ENCODE measurements at places on chromosomes 11 and 22. TPM values are rescaled to one million over a fixed set of nuclear protein-coding genes. Genes with fewer than 3 reads are reported as not detected.

MRGPRX4 gene
- total RNA-seq = not detected

GRCh38 chr11:37804666-37805065, 1206.6 kb upstream of the RAG2 start:
- no peaks in the 10 kb centered on the region for H3K36me3 ChIP-seq
- H3K4me3 ChIP-seq = no peak overlapping the region
- no peak overlapping the region for H3K27ac ChIP-seq
- H3K27me3 ChIP-seq = no peaks in the 10 kb centered on the region
- H3K4me1 ChIP-seq = no peaks in the 10 kb centered on the region
- no peak for DNase-seq

DNA sequence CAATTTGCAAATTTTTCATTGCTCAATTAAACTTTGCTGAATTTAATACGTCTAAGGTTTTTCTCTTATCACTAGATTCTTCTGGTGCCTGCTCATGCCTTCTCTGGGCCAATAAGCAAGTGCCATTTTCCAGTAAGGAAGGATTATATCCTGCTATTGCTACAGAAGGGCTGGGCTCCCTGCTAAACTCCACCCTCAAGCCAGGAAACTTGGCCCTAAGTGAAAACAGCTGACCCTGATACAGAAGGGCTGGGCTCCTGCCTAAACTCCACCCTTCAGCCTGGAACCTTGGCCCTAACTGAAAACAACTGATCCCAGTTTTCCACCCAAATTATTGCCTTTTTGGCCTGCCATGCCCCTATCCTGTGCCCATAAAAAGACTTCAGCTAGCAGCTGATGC, 385.3 kb downstream of the DYNC2H1 start:
- no peak overlapping the region for H3K4me3 ChIP-seq
- no peaks in the 10 kb centered on the region for H3K36me3 ChIP-seq
- peaks cover 2% of the 10 kb centered on the region for H3K4me1 ChIP-seq
- H3K27me3 ChIP-seq = no peaks in the 10 kb centered on the region
- H3K27ac ChIP-seq = no peak overlapping the region
- no peak for DNase-seq

GRCh38 chr11:60771879-60772525, 13.1 kb upstream of the MS4A10 start:
- peak; percentile 38 for DNase-seq
- H3K36me3 ChIP-seq = no peaks in the 10 kb centered on the region
- H3K4me3 ChIP-seq = no peak overlapping the region
- H3K27me3 ChIP-seq = no peaks in the 10 kb centered on the region

- H3K4me3 ChIP-seq = no peak overlapping the region
- no peak for DNase-seq
- H3K36me3 ChIP-seq = no peaks in the 10 kb centered on the region
- H3K27ac ChIP-seq = no peak overlapping the region
- H3K4me1 ChIP-seq = no peaks in the 10 kb centered on the region
Measured at GRCh38 chr11:121367001-121367843, 74.7 kb downstream of the SC5D start.

GRCh38 chr11:116890193-116890592, 52.8 kb upstream of the APOA1 start:
- H3K4me3 ChIP-seq = no peak overlapping the region
- peaks cover 4% of the 10 kb centered on the region for H3K36me3 ChIP-seq
- H3K27me3 ChIP-seq = no peaks in the 10 kb centered on the region
- DNase-seq = no peak
- no peaks in the 10 kb centered on the region for H3K4me1 ChIP-seq

GRCh38 chr11:119540370-119541125, 117.6 kb upstream of the THY1 start:
- DNase-seq = no peak
- no peaks in the 10 kb centered on the region for H3K36me3 ChIP-seq
- no peaks in the 10 kb centered on the region for H3K4me1 ChIP-seq
- no peak overlapping the region for H3K4me3 ChIP-seq
- no peaks in the 10 kb centered on the region for H3K27me3 ChIP-seq

- no peaks in the 10 kb centered on the region for H3K36me3 ChIP-seq
- H3K4me3 ChIP-seq = no peak overlapping the region
- no peaks in the 10 kb centered on the region for H3K27me3 ChIP-seq
Measured at GRCh38 chr11:83571302-83571701, 285.1 kb upstream of the CCDC90B start.

- H3K4me1 ChIP-seq = no peaks in the 10 kb centered on the region
- H3K27me3 ChIP-seq = no peaks in the 10 kb centered on the region
- no peaks in the 10 kb centered on the region for H3K36me3 ChIP-seq
- DNase-seq = no peak
Measured at GRCh38 chr11:120028181-120028896, 109.6 kb downstream of the TRIM29 start.

DNA sequence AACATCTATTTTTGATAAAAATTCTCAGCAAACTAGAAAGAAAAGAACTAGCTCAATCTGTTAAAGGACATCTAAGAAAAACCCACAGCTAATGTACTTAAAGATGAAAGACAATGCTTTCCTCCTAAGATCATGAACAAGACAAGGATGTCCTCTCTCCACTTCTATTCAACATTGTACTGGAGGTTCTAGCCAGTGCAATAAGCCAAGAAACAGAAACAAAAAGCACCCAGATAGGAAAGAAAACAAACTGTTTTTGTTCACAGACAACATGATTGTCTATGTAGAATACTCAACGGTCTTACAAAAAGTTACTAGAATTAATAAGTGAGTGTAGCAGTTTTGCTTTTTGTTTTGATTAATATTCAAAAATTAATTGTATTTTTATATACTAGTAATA, 7.8 kb downstream of the CD3D start:
- DNase-seq = no peak
- H3K4me1 ChIP-seq = no peaks in the 10 kb centered on the region
- H3K36me3 ChIP-seq = no peaks in the 10 kb centered on the region

DNA sequence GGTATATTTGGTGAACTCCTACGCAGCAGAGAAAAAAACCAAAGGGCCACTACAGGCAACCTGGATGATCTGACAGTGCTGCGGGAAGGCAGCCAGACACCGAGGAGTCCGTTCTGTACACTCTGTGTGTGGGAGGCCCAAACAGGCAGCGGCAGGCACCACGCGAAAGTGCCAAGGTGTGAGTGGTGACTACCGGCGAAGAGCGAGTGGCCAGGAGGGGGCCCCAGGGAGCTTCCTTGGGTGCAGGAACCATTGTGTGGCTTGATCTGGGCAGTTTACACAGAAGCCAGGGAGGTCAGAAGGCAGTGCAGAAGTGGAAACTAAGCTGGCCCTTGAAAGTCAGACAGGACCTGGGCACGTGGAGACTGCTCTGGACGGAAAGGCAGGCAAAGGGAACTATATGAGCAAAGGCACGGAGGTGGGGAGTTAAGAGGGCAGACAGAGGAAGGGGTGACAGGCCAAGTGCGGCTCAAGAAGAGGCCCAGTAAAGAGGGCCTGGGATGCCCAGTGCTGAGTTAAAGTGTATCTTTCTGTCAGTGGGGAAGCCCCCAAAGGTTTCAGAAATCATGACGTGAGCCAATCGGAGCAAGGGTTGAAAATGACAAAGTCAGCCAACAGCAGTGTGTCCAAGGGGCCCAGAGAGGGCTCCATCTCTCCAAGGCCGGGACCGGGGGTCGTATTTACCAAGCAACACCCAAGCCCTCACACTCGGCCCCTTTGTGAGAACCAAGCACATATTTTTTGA, 10.6 kb downstream of the TMEM184B start:
- H3K27me3 ChIP-seq = no peaks in the 10 kb centered on the region
- H3K4me3 ChIP-seq = no peak overlapping the region
- H3K4me1 ChIP-seq = no peaks in the 10 kb centered on the region

GRCh38 chr11:34531663-34532062, 18.1 kb upstream of the ELF5 start:
- no peaks in the 10 kb centered on the region for H3K4me1 ChIP-seq
- H3K27ac ChIP-seq = no peak overlapping the region
- H3K27me3 ChIP-seq = no peaks in the 10 kb centered on the region
- H3K4me3 ChIP-seq = no peak overlapping the region
- DNase-seq = no peak
- no peaks in the 10 kb centered on the region for H3K36me3 ChIP-seq

GRCh38 chr22:45284705-45285262, at the start of gene UPK3A:
TSS of gene UPK3A (plus strand) at chr22:45284949. CDS start at chr22:45285014, 65 bp downstream.
- no peak within 1 kb of the TSS for H3K4me3 ChIP-seq
- no peak within 1 kb of the TSS for H3K27ac ChIP-seq
- H3K27me3 ChIP-seq = no peaks in the 10 kb centered on the region

WBP2NL gene
- total RNA-seq = 2.9 TPM

APOA1 gene
- not detected for total RNA-seq

GRCh38 chr11:129743112-129743815, 72.4 kb upstream of the TMEM45B start:
- no peak overlapping the region for H3K27ac ChIP-seq
- no peaks in the 10 kb centered on the region for H3K4me1 ChIP-seq
- H3K27me3 ChIP-seq = no peaks in the 10 kb centered on the region
- H3K4me3 ChIP-seq = no peak overlapping the region
- H3K36me3 ChIP-seq = no peaks in the 10 kb centered on the region

DNA sequence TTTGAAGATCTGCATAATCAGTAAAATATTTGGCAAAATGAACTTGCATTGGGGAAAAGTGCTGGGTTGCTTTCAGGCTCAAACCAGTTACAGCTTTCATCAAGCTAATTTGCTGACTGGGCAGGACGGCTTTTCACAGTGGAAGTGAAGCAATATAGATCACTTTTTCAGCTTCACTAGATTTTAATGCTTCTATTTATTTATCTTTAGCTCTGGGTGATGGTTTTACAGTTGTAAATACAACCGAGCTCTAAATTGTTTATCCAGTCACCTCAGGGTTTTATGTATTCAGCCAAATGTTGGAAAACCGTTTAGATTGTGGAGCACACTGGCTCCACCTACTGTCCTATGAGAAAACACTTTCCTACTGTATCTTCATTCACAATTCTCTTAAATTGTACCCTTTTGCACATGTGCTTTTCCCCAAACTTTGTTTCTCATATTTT, 58.2 kb downstream of the ACER3 start:
- DNase-seq = no peak
- H3K4me3 ChIP-seq = peak overlapping the region; percentile 18
- H3K27me3 ChIP-seq = no peaks in the 10 kb centered on the region
- H3K4me1 ChIP-seq = no peaks in the 10 kb centered on the region
- H3K27ac ChIP-seq = no peak overlapping the region

KRTAP5-7 gene
- total RNA-seq = 0.39 TPM

GRCh38 chr22:37664249-37665101, 6.0 kb downstream of the PDXP start:
- H3K27ac ChIP-seq = no peak overlapping the region
- H3K27me3 ChIP-seq = no peaks in the 10 kb centered on the region
- no peak for DNase-seq
- no peaks in the 10 kb centered on the region for H3K4me1 ChIP-seq
- no peak overlapping the region for H3K4me3 ChIP-seq

GRCh38 chr11:64499261-64500004, 91.6 kb upstream of the SLC22A12 start:
- no peak for DNase-seq
- H3K4me1 ChIP-seq = no peaks in the 10 kb centered on the region
- H3K36me3 ChIP-seq = no peaks in the 10 kb centered on the region

BIK gene
- total RNA-seq = not detected

BRSK2 gene
- 1.0 TPM for total RNA-seq

DNA sequence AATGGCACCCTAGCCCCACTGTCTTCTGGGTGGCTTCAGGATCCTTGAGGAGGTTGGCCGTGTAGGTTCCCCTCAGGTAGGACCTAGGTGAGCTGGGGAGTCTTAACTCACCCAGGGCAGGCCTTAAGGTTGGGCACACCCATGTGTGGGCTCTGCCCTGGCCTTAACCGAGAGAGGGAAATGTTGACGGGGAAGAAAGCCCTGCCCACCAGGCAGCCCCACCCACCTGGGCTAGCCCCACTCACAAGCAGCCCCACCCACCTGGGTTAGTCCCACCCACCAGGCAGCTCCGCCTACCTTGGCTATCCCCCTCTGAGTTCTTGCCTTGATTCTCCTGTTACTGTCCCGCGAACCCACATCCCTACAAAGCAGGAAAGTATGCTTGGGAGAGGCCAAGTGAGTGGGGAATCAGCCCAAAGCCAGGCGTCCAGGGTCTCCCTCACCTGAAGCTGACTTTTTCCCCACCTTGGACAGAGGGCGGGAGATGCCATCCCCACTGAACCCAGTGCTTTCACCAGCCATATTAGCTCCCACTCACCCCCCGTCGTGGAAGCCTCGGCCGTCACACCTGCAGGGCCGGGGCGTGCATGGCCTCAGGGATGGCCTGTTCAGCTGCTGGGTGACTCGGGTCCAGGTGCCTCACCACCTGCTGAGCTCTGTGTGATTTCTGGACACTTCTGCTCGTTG, at the start of gene MYEOV:
Gene MYEOV (plus strand): TSS at position 337 of the 687 bp plus-strand sequence. CDS start 1,200 bp downstream, outside the sequence.
- H3K4me1 ChIP-seq = no peaks in the 10 kb centered on the region
- DNase-seq = peak; percentile 80
- no peak within 1 kb of the TSS for H3K4me3 ChIP-seq
- H3K36me3 ChIP-seq = no peaks in the 10 kb centered on the region
- no peak within 1 kb of the TSS for H3K27ac ChIP-seq
- no peaks in the 10 kb centered on the region for H3K27me3 ChIP-seq

GRCh38 chr11:59266491-59266890, 53.8 kb upstream of the MPEG1 start:
- H3K36me3 ChIP-seq = no peaks in the 10 kb centered on the region
- no peak for DNase-seq
- H3K4me3 ChIP-seq = no peak overlapping the region
- no peaks in the 10 kb centered on the region for H3K27me3 ChIP-seq
- H3K27ac ChIP-seq = no peak overlapping the region
- no peaks in the 10 kb centered on the region for H3K4me1 ChIP-seq

- peak; percentile 75 for DNase-seq
- no peaks in the 10 kb centered on the region for H3K36me3 ChIP-seq
- no peak overlapping the region for H3K4me3 ChIP-seq
- no peaks in the 10 kb centered on the region for H3K4me1 ChIP-seq
- no peaks in the 10 kb centered on the region for H3K27me3 ChIP-seq
- H3K27ac ChIP-seq = peak overlapping the region; percentile 28
Measured at GRCh38 chr11:65298655-65299179, 15.9 kb upstream of the CDC42EP2 start.

C11orf87 gene
- not detected for total RNA-seq

DNA sequence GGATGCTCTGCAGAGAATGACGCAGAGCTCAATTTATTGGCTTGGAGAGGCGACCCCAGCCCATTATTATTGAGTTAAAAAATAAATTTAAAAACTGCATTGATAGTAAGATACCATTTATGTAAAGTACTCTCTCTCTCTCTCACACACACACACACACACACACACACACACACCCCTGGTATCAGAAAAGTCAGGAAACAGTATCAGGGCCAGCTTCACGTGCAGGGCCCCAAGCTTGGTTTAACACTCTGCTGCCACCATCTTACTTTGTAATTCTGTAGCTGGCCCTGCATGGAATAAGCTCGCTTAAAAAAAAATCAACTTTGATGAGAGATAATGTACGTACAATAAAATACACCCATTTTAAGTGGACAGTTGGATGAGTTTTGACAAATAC, 59.8 kb upstream of the CD5 start:
- no peaks in the 10 kb centered on the region for H3K27me3 ChIP-seq
- no peak overlapping the region for H3K27ac ChIP-seq
